ENCODE measurements at places on chromosomes 4 and X.

DNA sequence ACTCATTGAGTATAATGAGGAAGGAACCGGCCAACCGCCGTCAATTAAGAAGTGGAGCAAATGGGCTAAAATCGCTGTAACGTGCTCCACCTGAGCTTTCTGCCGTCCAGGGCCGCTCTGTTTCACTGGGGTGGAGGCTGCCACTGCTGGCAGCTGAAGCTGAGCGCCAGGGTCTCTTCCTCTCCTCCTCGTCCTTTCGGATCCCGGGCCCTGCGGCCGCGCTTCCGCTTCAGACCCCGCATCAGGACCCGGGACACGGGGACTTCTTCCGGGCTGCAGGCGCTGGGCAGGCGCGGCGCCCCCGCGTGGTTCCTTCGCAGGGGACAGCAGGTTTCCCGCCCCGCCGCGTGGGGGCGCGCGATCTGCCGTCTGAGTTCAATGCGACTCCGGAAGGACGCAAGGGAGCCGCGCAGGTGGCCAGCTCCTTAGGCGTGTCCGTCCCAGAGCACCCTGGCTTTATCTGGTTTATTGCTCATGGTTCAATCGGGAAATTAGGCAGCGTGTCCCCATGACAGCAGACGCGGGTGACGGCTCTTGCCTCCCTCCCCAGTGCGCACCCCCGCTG, 519.8 kb downstream of the TRIML1 start:
- DNase-seq: no peak

DNA sequence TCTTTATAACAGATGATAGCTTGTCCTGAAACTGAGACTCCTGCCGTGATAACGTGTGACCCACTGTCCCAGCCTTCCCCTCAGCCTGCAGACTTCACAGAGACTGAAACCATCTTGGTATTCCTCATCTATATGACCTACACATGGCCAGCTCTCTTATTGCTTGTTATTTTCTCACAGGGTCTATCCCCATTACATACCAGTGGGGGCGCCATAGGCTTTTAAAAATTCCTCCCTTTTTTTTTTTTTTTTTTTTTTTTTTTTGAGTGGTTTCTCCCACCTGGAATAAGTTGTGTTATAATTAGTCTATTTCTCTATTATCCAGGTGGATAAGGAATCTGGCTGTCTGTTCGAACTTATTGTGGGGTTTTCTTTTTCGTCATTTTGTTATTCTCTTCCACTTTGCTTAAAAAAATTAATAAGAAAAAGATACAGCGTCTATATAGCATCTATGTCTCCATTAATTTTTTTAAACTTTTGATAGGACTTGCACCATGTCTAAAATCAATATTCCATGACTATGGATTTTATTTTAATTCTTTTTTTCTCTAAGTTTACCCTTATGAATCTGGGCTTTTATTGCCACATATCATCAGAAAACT, 47.2 kb downstream of the GYG2 start:
- DNase-seq: no peak

- no peak for DNase-seq
Observed at GRCh38 chr4:31291238-31291637, 571.1 kb downstream of the PCDH7 start.

DNA sequence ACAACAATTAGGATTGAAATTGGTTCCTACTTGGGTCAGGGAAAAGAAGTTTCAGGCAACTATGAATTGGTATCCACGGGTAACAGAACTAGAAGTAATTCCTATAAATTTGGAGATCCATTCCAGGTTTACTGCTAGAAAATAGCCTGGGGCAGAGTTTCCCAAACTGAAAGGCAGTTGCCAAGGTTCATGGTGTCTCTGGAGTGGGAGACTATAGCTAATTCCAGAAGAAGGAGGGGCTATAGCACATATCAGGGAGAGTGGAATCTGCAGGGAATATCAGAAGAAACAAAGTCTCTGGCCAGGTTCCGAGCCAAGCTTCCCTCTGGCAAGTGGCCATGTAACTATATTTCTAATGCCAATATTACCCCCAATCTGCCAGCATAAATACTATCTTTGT, 166.3 kb downstream of the GALNTL6 start:
- DNase-seq: no peak

DNA sequence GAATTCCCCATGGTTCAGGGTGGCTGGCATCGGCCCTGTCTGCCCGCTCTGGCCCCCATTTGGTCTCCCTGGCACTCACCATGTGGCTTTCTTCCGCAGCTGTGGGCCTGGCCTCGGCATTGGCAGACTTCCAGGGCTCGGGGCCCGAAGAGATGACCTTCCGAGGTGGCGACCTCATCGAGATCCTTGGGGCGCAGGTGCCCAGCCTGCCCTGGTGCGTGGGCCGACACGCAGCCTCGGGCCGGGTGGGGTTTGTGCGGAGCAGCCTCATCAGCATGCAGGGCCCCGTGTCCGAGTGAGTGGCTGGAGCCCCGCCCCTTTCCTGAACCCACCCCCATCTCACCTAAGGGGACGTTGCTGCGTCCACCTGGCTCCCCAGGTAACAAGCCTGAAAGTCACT, 20.1 kb downstream of the SH3TC1 start:
- DNase-seq: no peak

- no peak for DNase-seq
Observed at GRCh38 chr4:56748271-56748670, 67.2 kb upstream of the HOPX start.

- DNase-seq: no peak
Observed at GRCh38 chrX:12673487-12673886, 117.7 kb upstream of the PRPS2 start.

DNA sequence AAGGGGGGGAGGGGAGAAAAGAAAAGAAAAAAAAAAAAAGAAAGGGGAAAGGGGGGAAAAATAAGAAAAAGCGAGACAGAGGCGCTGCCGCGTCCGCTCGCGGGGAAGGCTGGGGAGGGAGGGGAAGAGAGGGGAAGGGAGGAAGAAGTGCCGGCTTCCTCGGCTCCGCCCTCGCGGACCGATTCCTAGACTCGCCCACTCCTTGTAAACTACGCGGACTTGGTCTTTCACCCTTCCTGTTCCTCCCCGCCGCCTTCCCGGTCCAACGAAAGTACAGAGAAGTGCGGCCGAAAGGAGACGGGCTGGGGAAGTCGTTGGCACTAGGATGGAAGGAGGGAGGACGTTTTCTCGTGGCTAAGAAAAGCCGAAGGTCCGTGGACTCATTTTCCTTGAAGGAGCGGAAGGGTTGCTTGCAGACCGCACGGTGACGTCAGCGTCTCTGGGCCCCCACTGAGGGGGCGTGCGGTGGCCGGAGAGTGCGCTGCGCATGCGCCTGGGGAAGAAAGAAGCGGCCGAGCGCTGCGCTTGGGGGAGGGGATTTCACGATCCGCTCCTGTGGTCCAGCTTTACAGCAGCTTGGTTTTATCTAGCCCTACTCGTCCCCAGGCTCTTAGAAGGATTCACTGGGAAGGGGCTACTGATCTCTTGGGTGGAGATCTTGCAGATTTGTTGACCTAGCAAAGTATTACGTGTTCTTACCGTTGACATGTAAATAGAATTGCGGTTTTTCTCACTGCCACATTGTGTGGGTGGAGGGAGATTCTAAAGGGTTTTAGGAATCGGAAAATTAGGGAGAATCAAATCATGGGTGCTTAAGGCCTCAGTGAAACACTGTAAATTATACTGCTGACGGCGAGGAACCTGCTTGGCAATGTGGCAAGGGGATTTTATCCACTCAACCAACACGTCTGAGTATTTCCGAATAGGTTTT, at the start of gene CCNI:
CCNI (minus strand) TSS at position 121 of the 931 bp plus-strand sequence. CDS start 9,627 bp downstream, outside the sequence.
- DNase-seq: peak; percentile 87

GRCh38 chrX:55135171-55135570, 46.4 kb downstream of the PAGE2 start:
- peak; percentile 1 for DNase-seq

GRCh38 chrX:68902706-68903504, 74.1 kb downstream of the EFNB1 start:
- DNase-seq: no peak

DNA sequence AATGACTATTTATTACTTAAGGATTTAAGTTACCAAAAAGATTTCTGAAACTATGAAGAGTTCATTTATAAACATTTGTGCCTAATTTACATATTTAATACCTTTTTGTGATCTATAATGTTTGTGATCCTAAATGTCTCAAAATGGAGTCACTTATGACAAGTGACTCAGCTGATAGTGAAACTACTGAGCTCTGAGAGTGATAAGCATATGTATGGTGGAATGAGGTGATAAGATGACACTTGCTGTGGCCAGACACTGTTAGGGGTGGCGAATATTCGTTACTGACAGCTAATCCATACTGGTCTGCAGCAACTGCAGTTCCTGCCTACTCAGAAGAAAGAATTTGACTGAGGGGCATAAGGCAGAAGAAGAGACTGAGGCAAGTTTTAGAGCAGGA, 5.5 kb upstream of the NXF3 start:
- no peak for DNase-seq

DNA sequence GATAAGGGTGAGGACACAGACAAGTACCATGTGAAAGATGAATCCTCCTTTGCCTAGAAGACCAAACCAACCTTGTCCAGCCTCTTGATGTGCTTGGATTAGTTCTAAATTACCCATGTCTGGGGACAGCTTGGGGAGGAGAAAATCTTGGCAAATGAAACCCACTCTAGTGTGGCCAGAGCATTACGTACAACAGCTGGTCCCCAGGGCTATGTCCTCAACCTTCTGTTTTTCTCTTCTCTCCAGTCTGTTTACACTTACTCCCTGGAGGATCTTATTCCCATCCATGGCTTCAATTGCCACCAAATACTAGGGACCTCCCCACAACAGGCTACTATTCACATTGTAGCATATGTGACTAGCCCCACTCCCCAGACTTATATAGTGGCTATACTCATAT, 384.5 kb downstream of the OPHN1 start:
- no peak for DNase-seq

- no peak for DNase-seq
Observed at GRCh38 chrX:132216806-132217202, 2.4 kb downstream of the RAP2C start.

- no peak for DNase-seq
Observed at GRCh38 chr4:31204874-31205273, 484.7 kb downstream of the PCDH7 start.

DNA sequence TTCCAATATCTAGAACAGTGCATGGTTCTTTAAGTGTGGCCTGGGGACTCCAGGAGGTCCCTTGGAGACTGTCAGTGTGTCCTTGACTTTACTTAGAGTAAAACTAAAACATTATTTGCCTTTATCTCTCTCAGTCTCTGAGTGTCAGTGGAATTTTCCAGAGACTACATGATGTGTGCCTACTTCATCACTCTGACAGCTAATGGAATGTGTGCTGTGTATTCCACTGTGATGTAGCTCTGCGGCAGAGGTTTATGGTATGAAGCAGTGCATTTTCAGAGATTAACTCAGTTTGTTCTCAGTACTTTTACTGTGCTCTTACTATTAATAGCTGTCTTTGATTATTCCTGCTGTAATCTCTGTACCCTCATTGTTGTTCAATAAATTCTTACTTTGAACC, 85.6 kb downstream of the MANBA start:
- no peak for DNase-seq

- DNase-seq: no peak
Observed at GRCh38 chr4:16663732-16664131, 234.7 kb downstream of the LDB2 start.

GRCh38 chrX:8627796-8628195, 104.1 kb downstream of the ANOS1 start:
- no peak for DNase-seq

DNA sequence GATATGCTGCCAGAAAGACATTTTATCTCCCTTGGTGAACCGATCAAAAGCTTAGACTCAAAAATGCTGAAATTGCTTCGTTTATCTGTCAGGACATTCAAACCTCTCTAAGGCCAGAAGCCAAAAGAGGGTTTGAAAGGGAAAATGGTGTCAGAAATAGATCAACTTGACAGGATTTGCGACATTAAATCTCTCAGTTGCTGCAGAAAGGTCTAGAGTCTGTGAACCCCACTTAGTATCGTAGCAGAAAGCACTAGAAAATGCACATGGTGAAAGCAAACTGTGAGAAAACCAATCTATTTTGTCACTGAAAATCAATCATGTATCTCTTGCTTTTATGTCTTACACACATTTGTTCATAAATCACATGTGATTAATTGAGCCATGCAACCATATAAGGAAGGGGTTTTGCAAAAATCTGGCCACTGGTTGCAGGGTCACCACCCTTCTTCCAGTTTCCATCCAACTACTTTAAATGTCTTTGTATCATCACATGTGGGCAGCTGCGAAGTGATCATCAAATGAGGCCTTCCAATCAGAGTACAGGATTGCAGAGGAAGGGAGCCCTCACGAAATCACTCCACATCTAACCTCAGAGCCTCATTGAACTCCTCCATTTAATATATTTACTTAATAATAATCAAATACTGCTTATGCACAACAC, 347.2 kb upstream of the ANXA10 start:
- DNase-seq: no peak

DNA sequence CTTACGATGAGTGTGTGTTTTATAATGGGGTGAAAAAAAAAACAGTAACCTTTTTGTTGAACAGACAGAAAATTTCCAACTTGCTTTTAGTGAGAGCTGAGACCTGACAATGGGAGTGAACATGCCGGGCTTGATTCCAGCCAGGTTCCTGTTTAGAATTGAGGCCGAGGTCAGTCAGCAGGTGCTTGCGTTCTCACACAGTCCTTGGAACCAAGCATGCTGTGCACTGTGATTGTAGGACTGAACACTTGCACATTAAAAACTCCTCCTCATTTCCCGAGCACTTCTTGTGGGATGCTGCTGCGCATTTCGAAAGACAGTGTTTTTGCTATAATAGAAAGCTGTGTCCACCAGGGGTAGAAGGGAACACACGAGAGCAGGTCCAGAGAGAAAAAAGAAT, 51.8 kb downstream of the TMEM131L start:
- DNase-seq: no peak

- DNase-seq: no peak
Observed at GRCh38 chr4:76550966-76551780, 116.1 kb downstream of the SHROOM3 start.

DNA sequence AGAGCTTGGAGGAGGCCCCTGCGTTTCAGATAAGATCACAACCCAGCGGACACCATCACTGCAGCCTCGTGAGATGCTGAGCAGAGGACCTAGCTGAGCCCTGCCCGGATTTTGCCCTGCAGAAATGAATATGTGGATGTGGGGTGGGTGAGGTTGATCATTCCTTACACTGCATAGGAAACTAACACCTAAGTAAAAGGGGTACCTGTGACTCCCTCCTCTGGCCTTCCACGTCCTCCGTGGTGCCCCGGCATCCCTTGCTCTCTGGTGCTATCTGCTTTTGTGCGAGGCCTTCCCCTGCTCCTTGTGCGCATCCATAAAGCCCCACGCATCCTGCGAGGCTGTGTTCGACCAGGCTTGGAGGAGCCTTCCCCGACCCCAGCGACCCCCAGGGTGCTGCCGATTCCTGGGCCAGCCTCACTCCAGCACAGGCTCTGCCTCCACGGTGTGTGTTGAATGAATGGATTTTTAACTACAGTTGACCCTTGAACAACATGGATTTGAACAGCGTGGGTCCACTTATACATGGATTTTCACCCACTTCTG, 25.6 kb upstream of the GPR78 start:
- no peak for DNase-seq
